RKO (cell line): ENCODE measurements at places on chromosomes 7 and 10.

DNA sequence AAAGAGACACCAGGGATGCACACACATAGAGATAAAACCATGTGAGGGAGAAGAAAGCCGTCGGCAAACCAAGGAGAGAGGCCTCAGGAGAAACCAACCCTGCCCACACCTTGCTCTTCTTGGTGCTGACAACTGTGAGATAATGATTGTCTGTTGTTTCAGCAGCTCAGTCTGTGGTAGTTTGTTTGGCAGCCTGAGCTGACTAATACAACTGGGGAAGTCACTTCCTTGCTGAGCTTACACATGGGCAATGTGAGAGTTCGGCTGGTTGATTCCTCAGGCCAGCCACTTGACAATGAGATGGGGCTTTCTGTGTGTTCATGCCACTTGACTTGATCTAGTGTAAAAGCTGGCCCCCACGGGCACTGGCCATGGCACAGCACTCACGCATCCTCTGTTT, 271.8 kb downstream of the ABCA13 start:
- no peak for DNase-seq

- no peak for DNase-seq
These were observed 32.2 kb downstream of the EBLN1 start for GRCh38 chr10:22185586-22185985.

- DNase-seq, result no peak
These were observed 20.3 kb downstream of the MRPS24 start for GRCh38 chr7:43849047-43849446.

- no peak for DNase-seq
These were observed 13.9 kb upstream of the CLEC2L start for GRCh38 chr7:139509535-139509934.

- no peak for DNase-seq
These were observed 335.4 kb upstream of the MEOX2 start for GRCh38 chr7:16021851-16022250.

DNA sequence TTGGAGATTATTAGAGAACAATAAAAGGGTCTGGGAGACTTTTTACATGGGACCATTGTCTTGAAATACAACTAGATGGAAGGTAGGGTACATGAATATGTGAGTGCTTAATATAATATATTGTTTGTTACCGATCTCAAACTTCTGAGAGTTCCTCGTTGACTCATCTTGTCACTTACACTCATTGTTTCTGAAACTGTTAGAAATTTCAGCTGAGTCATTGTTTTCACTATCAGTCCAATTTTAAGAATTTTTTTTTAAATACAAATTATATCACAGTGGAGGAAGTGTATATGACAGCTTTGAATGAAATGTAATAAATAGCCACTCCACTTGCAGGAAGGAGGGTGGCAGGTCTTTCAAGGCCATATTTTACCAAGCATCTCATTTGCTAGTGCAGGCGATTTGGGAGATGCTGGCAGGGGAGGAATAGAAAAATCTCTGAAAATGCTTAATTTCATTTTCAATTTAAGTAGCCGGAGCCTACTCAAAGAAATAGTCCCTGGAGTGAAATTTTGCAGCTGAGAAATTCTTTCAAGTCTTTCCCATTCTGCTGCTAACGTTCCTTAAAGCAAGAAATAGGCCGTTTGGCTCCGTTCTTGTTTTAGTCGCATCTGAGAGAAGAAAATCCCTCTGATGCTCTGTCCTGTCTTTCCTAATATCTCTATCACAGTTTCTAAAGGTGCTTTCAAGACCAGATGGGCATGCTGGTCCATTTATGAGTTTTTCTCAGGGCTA, 1404.2 kb upstream of the CELF2 start:
- DNase-seq, result peak; percentile 32

DNA sequence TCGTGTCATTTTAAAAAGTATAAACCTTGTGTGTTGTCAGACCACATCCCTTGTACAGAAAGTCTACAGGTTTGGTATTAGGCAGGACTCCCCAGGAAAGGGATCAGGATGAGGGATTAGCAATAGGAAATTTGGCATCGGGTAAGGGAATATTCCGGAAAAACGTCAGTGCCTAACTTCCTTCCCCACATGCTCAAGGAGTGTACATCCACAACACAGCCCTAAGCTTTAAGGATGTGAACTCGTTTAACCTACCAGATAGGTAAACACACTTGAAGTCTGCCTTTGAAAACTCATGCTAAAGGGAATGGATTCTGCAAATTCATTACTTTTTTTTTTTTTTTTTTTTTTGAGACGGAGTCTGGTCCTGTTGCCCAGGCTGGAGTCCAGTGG, 194.9 kb downstream of the SKIDA1 start:
- no peak for DNase-seq

DNA sequence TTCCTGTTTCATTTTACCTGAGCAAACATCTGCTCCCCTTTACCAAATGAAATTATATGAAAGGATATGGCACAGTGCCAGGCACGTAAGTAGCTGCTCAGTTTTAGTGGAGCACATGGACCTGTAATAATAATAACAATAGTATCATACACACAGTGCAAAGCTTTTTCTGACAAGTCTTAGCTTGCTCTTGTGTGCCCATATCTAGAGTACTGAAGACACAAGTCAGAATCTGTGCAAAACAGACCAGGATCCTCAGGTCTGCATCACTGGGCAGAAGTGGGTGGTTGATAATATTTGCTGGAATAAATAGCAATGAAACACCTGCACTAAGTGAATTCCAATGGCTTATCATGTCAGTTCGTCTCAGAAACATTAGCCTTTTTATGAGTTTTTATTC, 85.5 kb upstream of the DKK1 start:
- DNase-seq, result no peak

- DNase-seq, result peak; percentile 89
These were observed 32.9 kb upstream of the KMT2E start for GRCh38 chr7:104980841-104981671.
